Activated CD8-positive, alpha-beta memory T cell treated with anti-CD3 and anti-CD28 coated beads for 1 hour (primary cell): ENCODE measurements at places on chromosomes 13 and 19.

DNA sequence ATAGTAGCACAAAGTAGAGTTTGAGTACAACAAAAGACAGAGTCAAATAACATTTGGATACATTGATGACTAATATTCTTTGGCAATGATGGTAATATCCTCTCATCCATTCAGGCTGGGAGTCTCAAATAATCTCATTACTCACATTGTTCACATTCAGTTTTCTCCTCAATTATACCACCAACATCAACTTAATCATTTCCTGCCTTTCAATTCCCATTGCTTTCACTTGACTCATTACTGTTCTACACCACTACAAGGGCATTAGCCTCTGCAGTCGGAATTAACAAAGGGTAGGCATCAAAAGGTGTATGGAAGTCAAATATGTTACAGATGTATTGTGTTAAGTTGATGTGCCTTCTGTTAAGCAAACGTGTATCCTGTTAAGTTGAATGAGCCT, 518.4 kb upstream of the SLITRK1 start:
- no peak for DNase-seq

DNA sequence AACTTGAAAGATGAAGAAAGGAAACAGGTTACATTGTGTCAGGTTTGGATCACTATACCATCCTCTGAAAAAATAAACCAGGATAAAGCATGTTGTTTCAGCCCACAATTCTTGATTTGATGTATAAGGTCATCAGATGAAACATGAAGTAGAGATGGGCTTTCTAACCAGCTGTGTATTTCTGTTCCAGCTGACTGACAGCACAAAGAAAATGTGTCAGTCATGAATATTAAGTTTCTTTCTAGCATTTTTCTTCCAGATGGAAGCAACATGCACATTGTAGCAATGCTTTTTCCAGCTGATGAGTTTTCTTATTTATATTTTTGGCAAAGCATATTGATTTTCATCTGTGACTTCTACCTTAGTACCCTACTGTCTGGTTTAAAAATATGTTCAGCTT, 199.6 kb downstream of the OXGR1 start:
- no peak for DNase-seq

DNA sequence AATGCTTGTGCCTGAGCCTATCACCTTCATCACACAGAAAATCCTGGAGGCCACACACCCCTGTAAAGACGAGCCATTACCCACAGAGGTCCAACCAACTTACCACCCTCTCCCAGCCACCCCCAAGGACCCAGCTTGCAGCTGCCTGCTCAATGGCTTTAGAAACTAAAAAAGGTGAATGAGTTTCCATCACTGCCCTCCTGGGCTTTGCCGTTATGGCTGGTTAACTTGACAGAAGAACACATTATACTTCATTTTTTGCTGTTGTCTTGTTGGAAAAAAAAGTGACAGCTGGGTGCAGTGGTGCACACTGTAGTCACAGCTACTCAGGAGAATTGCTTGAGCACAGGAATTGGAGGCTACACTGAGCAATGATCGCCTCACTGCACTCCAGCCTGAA, 17.4 kb upstream of the FEM1A start:
- DNase-seq: no peak

DNA sequence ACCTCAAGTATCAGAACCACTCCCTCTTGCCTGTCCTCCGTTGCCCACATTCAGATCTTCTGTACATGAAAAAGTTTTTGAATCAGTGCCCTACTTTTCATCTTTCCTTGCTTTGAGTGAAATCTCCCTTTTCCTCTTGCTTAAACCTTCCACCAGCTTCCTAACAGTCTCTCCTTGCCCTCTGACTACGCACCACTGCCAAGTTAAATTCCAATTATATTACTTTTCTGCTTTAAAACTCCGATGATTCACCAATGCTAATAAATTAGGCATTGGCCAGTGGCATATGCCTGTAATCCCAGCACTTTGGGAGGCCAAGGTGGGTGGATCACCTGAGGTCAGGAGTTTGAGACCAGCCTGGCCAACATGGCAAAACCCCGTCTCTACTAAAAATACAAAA, 30.7 kb upstream of the RFXAP start:
- DNase-seq: no peak

GRCh38 chr13:49521224-49521623, 25.5 kb downstream of the PHF11 start:
- no peak for DNase-seq

- DNase-seq: no peak
Measured at GRCh38 chr19:45342911-45343310, 2.4 kb downstream of the KLC3 start.
